CD4-positive, alpha-beta T cell treated with Interleukin-4 for 1 hour (primary cell): ENCODE measurements at places on chromosomes 3 and 15.
A peak's percentile ranks its signal among the peaks of the same experiment; 100 is the strongest.

- DNase-seq = no peak
Observed at GRCh38 chr3:197926418-197926817, 23.6 kb upstream of the RPL35A start.

DNA sequence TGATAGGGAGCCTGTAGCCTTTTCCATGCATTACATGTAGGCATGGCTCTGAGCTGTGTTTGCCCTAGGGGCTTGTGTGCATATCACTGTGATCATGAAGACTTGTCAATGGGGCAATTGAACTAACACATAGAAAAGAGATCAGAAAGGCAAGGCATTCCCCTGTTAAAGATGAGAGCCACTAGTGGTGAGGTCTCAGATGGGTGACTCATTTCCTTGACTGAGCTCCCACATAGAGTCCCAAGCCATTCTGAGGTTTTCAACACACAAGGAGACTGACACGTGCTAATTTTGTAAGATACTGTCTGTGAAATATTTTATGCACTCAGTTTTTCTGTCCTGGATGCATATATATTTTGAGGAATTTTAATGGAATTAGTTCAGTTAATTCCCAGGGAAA lies 53.8 kb downstream of the SAMMSON start:
- no peak for DNase-seq

DNA sequence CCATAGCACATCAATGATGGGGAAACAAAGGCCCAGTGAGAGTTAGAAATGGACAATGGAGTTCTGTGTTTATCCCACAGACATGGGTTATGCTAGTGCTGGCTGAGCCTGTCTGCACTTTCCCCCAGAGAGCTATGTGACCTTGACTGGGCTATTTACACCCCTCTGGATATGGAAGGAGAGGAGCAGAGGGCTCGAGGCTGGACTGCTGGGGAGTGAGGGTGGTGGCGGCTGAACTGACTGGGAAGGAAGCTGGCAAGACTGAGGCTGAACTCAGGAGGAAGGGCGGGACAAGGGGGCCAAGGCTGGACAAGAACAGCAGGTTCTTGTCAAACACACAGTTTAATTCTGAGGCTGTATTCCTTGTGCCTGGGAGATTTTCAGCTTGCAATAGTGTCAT lies 10.8 kb upstream of the INSYN1 start:
- DNase-seq = no peak

- no peak for DNase-seq
Observed at GRCh38 chr3:13827256-13827655, 52.6 kb downstream of the WNT7A start.

GRCh38 chr15:52254391-52254790 lies 41.2 kb downstream of the MYO5C start:
- no peak for DNase-seq

GRCh38 chr3:127667119-127667681 lies 5.6 kb upstream of the ABTB1 start:
- no peak for DNase-seq

DNA sequence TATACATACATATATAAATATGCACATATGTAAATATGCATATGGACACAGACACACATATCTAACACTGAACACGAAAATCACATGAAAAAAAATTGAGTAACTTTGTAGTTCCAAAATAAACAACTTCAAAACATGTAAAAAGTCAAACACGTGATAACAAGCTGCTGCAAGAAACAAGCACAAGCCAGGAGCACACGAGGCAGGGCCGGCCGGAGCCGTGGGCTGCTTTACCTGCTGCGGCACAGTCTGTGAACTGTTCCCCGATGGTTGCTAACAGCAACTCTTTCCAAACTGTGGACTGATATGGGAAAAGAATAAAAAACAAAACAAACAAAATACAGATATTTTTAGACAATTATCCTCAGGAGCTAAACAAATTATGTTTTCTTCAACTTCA lies 31.6 kb downstream of the EIF4E3 start:
- DNase-seq = no peak

DNA sequence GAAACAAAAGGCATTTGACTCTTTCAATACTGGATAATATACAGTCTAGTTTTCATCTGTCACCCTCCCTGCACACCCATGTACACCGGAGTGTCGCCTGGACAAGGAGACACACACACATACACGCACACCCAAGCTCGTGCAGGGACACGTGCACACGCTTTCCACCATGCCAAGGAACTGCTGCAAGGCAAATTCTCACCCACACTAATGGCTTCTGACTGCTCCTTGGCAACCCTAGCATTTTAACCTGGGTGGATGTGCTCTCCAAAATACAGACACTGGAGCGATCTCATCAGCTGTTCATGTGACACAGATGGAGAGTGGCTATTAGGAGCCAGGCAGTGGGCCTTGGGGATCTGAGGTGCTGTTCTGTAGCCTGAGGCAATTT lies 61.6 kb downstream of the MEIS2 start:
- DNase-seq = no peak

- no peak for DNase-seq
Observed at GRCh38 chr15:49986326-49986725, 132.7 kb downstream of the ATP8B4 start.

- no peak for DNase-seq
Observed at GRCh38 chr15:94265009-94265408, 33.6 kb downstream of the MCTP2 start.

DNA sequence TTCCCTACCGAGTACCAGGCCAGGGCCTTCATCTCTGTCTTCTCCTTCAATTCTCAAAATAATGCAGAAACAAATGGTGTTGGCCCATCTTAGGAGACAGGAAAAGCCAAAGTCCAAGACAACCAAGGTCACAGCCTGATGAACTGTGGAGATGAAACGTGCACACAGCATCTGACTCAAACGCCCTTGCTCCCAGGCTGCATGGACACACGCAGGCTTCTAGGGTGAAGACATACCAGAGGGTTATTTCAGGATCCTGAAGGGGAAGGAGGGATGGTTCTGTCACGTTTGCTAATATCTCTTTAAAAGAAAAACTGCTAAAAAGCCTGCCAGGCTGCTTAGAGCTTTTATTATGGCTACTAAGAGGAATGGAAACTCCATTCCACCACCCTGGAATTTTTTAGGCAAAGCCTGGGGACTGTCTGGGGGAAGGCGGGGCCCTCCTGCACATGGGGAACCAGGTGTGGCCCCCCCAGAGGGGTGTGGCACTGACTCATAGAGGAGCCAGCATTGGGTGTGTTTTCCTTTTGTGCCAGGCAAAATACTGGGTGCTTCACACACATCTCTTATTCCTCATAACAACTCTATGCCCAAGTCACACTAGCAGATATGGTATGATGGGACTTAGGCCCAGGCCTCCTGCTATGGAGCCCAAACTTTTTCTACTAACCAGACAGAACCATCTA lies 62.9 kb downstream of the UMPS start:
- DNase-seq = no peak

DNA sequence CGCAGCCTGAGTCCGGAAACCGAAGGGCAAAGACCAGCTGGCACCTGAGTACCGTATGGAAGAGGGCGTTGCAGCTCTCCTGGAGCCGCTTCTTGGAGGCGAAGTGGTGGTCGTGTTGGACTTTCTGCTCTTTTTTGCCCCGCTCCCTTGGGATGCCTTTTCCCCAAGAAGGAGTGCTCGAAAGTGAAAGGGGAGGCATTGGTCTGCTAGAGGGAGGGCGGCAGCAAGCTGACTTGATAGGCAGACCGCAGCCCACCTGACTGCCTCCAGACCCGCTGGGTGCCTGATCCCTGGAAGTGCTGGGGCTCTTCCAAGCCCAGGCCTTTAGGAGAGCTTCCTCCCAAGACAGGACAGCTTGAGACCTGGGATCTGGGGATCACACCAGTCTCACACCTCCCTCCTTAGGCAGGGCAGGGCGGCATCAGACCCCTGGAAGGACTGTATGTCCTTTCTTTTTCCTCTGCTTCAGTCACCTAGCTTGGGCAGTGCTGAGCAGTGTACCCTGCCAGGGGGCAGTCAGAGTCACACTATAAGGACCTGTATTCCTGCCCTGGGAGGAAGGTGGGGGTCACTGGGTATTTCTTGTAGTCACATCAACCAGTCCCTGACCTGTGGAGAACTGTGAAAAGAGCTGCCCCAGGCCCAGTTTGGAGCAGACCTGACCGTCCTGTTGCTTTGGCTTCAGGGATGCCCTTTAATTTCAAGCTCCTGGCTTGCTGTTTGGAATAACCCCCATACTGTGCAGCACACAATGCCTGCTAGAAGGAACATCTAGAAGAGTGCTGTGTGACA lies 2.1 kb downstream of the ACVR2B start:
- DNase-seq = no peak

DNA sequence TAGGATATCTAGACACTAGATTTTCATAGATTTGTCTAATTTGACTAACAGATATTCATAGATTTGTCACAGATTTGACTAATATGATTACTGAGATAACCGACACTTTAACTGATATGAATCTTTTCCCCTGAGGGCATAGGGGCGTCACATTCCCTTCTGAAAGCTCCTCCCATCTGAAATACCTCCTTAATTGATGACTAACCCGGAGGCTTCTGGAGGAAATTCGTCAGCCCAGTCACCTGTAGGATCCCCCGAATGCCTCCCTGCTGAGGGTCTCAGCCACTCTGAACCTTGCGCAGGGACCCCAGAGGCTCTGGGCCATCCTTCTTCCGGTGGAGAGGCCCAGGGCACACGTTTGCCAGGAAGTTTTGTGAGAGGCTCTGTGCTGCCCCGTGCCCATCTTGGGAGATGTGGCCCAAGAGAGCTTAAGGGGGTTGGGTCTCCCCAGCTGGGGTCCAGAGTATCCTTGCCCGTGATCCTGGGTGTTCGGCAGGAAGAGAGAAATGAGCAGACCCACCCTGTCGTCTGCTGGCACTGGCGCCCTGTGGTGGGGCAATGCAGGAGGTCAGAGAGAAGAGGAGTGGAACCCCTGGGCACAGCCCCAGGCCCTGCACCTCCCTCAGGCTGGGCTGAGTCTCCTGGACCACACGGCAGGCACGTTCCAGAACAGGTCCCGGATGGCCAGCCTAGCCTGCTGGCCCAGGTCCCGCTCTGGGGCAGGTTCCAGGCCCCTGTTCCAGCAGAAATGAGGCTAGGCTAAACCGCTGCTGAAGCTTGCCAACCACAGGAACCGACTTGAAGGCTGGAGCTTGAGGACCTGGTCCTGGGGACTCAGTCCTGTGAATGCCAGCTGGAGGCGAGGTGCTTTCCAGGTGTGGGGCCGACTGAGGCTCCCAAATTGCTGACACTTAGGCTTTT lies 1.7 kb downstream of the PLA2G4D start:
- no peak for DNase-seq

- DNase-seq = peak; percentile 11
Observed at GRCh38 chr3:160885791-160886286, 129.8 kb downstream of the PPM1L start.

- no peak for DNase-seq
Observed at GRCh38 chr3:17832016-17832415, 89.6 kb upstream of the TBC1D5 start.

GRCh38 chr3:112894258-112894657 lies 47.6 kb upstream of the CD200R1L start:
- DNase-seq = no peak
